ENCODE measurements at places on chromosomes 5 and 9.
A peak's percentile ranks its signal among the peaks of the same experiment; 100 is the strongest.

DNA sequence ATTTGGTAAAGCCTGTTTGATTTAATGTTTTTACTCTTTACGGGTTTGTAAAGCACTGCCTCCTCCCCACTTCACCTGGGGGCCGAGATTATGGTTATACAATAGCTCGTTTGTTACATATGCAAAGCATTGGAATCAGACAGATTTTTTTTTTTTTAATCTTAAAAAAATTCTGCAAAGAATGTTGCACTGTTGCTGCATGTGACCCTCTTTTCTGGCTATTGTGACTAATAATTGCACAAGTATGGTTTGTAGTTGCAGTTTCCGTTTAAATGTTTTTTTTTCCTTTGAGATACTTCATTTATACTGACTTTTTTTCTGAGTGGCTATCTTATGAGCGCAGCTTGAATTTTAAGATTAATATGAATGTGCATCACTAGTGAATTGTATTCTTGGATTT, 165.3 kb downstream of the KDM4C start:
- DNase-seq = no peak

GRCh38 chr9:92612816-92613215, 57.1 kb downstream of the IPPK start:
- DNase-seq = no peak

- no peak for DNase-seq
These were observed 194.5 kb downstream of the ICE1 start for GRCh38 chr5:5617024-5617423.

GRCh38 chr5:168661593-168662485, 82.7 kb upstream of the PANK3 start:
- no peak for DNase-seq

DNA sequence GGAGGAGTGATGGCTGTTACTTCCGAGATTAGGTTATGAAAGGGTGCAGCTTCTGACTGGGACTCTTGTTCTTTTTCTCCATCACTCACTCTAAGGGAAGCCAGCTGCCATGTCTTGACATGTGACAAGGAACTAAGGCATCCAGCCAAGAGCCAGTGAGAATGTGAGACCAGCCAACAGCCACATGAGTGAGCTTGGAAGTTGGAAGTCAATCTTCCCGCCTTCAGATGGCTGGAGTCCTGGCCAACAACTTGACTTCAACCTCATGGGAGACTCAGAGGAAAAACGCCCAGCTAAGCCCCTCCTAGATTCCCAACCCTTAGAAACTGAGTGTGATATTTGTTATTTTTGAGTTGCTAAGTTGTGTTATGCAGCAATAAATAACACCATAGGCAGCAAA, 201.1 kb downstream of the SNX18 start:
- DNase-seq = no peak

- no peak for DNase-seq
These were observed 313.0 kb upstream of the ZNF608 start for GRCh38 chr5:125059255-125060002.

GRCh38 chr5:181221792-181222629, 1.1 kb upstream of the TRIM41 start:
- peak; percentile 96 for DNase-seq

DNA sequence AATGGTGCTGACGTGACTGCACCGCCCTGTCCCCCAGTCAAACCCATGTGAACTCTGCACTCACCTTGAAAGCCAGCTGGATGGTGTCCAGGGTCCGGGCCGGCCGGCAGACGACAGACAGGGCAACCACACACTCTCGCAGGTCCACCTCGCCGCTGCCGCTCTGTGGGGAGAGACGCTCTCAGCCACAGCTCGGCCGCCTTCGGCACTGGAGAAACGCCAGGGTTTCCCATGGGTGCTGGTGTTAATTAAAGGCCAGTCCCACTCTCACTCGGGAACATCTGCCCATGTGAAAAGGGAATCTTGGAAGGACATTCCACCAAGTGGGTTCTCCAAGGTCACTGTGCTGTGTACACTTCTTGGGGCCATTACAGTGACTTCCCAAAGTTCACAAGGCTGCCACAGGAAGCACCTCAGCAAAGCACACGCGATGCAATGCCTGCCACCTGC, 25.5 kb upstream of the SLC6A3 start:
- no peak for DNase-seq

DNA sequence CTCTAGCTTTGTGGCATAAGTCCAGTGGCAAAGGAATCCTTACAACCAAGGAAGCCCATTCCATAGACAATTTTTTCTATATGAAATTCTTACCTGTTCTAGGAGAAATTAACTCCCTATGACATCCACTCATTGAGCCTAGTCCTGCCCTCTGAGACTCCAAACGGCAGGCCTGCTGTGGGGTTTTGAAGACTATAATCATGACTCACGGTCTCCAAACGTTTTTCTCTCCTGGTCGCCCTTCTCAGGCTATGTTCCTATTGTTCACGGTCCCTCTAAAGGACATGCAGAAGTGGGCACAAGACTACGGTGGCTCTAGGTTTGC, 611 bp downstream of the EXOSC3 start:
- DNase-seq = no peak

- no peak for DNase-seq
These were observed 192.3 kb downstream of the DEPDC1B start for GRCh38 chr5:60507687-60508086.

- no peak for DNase-seq
These were observed 105.5 kb downstream of the AUH start for GRCh38 chr9:91256235-91256634.

- DNase-seq = no peak
These were observed 25.1 kb downstream of the GDNF start for GRCh38 chr5:37814699-37815098.

DNA sequence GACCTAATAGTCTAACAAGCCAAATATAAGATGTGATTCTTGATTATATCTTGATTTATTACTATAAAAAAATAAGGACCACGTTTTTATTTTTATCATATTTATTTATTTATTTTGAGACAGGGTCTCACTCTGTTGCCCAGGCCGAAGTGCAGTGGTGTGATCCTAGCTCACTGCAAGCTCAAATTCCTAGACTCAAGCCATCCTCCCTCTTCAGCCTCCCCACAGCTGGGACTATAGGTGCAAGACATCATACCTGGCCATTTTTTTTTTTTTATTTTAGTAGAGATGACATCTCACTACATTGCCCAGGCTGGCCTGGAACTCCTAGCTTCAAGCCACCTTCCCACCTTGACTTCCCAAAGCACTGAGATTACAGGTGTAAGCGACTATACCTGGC, 61.0 kb upstream of the LARP1 start:
- no peak for DNase-seq

- no peak for DNase-seq
These were observed 8.0 kb upstream of the CTNNA1 start for GRCh38 chr5:138745268-138745667.

DNA sequence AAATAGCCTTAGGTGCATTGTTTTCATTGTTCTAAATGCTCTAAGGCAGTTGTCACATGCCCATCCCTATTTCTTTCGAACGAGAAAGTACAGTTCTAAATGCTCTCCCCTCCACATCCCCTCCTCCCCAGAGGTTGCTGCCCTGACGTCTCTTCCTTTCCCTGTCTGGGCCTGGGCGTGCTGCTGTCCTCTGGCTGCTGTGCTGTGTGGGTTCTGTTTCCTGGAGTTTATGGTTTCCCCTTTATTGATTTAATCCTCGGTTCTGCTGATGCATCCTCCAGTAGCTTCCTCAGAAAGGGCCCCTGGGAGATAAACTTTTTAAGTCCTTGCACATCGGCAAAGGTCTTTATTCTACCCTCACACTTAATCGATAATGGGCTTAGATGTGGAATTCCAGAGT, 48.8 kb downstream of the MVB12B start:
- no peak for DNase-seq

Data from stimulated activated CD8-positive, alpha-beta memory T cell treated with anti-CD3 and anti-CD28 coated beads, Interleukin-7, amount 100 ng/mL, for 1 hour (primary cell).